Stimulated activated CD8-positive, alpha-beta memory T cell treated with anti-CD3 and anti-CD28 coated beads, Interleukin-15, amount 100 ng/mL, for 4 hours (primary cell): ENCODE measurements at places on chromosomes 4 and X.

DNA sequence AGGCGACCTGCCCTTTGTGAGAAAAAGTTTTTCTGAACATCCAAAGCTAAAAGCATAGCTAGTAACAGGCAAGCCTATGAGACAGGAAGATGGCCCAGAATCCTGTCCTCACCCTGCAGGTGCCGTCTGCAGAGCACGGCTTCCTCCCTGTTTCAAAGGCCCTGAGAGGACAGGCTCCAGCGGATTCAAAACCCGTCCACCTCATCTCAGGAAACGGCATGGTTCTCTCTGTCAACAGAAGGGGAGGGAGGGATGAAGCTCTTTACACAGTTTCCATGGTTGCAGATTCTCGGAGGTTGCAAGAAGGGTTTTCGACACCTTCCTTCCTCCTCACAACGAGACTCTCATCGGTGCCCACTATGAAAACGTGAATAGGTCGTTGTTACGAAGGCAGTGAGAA, 8.3 kb downstream of the PPP2R3B start:
- DNase-seq, result no peak

GRCh38 chr4:55635741-55636655, at the start of gene NMU:
NMU (minus strand) TSS chr4:55636298; CDS start chr4:55636192, 106 bp downstream.
- no peak for DNase-seq

DNA sequence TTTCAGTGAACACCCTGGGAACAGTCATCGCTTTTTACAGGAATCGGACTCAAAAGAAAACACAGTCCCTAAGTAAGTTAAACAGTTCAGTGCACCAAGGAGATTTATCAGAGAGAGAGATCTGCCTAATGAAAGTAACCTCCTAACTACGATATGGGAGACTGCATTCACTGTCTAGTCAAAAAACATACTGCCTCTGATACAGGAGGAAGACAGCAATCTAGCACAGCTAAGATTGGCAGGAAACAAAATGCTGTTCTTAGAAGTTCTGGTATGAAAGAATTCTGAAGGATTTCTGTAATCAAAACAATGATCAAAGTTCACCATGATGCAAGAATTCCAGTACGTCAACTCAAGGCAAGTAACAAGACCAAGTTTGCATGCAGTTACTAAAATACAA, 92.8 kb downstream of the MAML3 start:
- DNase-seq, result no peak

- no peak for DNase-seq
Measured at GRCh38 chr4:102335616-102336015, 9.7 kb downstream of the SLC39A8 start.

- no peak for DNase-seq
Measured at GRCh38 chr4:52716364-52717151, 34.7 kb downstream of the ERVMER34-1 start.
